Cortex of kidney (tissue), 1 donor: ENCODE measurements at places on chromosomes 11 and 22.

GRCh38 chr11:134821422-134821821, 409.4 kb upstream of the B3GAT1 start:
- no peak for DNase-seq

DNA sequence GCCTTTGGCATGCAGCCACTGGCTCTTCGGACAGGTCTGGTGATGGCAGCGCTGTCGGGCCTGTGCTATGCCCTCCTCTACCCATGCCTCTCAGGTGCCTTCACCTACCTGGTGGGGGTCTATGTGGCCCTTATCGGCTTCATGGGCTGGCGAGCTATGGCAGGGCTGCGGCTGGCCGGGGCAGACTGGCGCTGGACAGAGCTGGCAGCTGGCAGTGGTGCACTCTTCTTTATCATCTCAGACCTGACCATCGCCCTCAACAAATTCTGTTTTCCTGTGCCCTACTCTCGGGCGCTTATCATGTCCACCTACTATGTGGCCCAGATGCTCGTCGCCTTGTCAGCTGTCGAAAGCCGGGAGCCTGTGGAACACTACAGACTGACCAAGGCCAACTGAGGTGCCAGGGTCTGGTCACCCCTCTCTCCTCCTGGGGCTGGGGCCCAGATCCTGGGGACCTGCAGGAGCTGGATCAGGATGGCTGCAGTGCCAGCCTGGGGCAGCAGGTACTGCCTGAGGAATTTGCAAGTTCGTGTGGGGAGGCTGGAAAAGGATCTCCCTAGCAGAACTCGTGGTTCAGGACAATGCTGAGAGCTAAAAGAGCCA, 3.1 kb downstream of the TMEM86A start:
- no peak for DNase-seq

- DNase-seq = no peak
Measured at GRCh38 chr11:109604481-109605400, 182.8 kb downstream of the C11orf87 start.

DNA sequence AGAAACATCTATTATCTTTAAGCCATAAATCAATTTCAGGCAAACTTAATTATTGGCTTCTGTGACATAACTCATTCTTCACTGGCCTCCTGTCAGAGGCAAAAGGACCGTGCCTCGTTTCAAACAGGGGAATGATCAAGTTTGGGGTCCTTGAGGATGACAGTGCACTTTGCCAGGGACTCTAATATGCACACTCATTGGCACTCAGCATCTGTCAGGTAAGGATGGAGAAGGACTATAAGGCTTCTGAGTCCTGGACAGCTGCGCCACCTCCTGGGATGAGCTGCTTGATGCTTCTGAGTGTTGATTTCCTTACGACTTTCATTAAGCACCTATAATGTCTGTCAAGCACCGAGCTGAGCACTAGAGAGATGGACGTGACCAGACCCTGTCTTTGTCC, 20.2 kb downstream of the BPIFC start:
- no peak for DNase-seq

- DNase-seq = no peak
Measured at GRCh38 chr11:11157185-11157584, 195.9 kb downstream of the CSNK2A3 start.

GRCh38 chr22:46428171-46428570, 92.7 kb downstream of the TRMU start:
- no peak for DNase-seq

DNA sequence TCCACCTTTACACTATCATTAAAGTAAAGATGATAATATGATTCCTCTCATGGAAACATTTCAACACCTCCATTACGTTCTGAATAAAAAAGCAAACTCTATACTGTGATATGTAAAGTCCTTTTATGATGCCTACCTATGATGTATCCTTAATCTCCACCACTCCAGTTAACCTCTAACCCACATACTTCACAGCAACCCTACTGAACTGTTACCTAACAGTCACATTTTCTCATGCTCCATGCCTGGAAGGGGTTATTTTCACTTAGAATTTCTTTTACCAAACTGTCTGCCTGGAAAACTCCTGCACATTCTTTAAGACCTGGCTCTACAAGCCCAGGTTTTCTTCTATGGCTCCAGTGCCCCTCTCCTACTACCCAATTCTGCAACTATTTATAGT, 129.1 kb downstream of the FCHSD2 start:
- no peak for DNase-seq

- DNase-seq = no peak
Measured at GRCh38 chr11:26987731-26988130, 6.2 kb upstream of the FIBIN start.

DNA sequence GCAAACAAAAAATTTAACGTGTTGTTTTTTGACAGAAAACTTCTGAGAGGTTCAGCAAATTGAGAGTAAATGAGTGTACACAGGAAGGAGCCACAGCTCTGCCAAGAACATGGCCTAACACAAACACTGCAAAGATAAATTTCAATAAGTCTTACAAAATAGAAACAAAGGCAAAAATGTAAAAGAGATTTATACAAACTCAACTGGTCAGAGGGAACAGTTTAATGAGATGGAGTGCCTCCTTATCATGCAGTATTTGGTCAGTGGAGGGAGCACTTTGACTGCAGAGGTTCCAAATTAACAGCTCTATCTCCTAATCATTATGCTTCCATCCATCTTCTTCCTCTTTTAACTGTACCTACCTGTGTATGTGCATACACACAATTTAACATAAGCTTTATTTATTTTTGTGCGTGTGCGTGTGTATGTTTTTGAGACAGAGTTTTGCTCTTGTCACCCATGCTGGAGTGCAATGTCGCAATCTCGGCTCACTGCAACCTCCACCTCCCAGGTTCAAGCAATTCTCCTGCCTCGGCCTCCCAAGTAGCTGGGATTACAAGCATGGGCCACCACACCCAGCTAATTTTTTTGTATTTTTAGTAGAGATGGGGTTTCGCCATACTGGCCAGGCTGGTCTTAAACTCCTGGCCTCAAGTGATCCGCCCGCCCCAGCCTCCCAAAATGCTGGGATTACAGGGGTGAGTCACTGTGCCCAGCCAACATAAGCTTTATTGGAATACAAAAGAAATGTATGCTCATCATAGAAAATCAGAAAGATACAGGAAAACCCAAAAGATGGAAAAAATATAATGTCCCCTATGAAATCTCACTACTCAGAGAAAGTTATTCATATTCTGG, 111.9 kb downstream of the MRTFA start:
- DNase-seq = no peak

GRCh38 chr11:124961972-124962609, 8.1 kb downstream of the CCDC15 start:
- no peak for DNase-seq

- DNase-seq = no peak
Measured at GRCh38 chr11:111435046-111435698, 56.1 kb upstream of the POU2AF1 start.

DNA sequence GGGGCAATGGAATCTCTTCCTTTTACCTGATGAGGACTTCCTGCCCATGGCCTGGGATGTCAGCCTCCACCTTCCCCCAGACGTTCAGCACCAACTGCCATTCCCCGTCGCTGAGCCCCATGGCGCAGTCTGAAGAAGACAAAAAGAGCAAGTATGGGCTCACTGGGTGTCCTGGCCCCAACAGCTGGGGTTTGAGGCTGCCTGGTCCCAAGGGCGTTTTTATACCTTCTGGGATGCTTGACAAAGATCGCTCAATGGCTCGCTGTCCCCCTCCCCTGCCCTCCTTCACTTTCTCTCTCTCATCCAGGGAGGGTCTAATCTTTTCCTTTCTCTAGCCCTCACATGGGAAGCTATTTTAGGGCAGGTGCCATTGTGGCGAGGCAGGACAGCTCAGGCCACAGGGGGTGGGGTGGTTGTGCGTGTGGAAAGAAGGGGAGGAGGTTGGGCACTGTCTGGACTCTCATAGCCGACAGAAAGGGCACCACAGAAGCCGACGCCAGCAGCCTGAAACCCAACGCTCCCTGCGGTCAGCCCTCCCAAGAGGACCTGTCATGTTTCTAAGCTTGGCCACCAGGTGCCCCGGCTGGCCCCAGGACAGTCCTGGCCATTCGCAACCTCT, at the start of gene MB:
TSS of gene MB (minus strand) at position 193 of the 619 bp plus-strand sequence. CDS start at position 121, 72 bp downstream.
- DNase-seq = no peak
